CD4-positive, alpha-beta memory T cell (primary cell): ENCODE measurements at places on chromosomes 16 and 17.

DNA sequence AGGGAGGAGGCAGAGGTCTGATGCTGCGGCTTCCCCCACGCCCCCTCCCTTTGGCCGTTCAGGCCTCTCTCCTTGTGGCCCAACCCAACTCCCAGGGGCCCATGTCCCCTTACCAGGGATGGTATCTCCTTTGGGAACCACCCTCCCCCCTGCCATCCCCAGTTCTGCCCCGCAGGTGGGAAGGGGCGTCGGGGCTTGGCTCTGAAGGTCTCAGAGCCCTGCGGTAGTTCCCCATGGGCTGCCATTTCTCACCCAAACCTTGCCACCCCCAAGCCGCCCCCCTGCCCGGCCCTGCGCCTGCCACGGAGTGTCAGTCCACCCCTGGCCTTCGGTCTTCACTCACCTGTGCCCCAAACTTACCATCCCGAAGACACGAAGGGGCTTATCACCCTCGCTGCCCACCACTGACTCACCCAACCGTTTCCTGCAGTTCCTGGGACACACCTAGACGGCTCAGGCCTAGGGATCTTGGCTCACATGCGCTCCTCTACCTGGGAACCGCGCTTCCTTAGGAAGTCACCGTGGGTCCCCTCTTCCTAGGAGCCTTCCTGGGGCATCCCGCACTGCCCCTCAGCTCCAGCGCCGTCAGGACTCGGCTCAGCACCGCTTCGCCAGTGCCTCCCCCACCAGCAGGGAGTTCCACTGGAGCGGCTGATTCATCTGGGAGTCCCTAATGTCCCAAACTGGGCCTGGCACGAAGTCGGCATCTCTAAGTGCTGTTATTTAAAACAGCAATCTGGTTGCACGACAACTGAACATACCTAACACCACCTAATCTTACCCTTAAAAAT, 1.1 kb upstream of the DOC2A start:
- DNase-seq, result no peak

GRCh38 chr17:37702598-37702997, 42.3 kb downstream of the HNF1B start:
- no peak for DNase-seq

- no peak for DNase-seq
These were observed 7.1 kb upstream of the ASGR1 start for GRCh38 chr17:7186241-7186640.

DNA sequence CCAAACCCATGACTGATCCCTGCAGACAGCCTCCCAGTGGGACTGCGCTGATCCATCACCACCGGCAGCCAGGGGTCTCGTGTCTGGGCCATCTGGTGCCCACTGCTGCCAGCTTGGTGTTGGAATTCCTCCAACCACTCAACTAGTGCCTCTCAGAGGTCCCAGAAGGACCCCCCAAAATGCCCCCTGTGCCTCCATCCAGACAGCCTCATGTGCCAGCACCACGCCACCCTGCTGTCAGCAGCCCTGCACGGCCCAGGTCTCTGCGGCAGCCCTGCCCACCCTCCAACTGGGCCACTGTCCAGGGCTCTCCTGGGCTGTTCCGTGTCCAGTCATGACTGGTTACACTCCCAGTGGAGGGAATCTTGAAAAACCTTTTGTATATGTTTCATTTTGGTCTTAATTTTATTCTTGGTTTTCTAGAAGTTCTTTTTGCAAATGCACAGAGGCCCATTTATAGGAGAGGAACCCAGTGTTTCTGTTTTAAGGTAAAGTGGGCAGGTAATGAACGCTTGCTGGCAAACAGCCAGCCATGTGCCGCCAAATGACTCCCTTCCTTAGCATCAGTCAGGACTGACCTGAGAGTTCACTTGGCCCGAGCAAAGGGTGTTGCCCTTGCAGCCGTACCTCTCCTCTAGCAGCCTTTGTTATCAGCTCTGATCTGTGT, 34.6 kb downstream of the GRIN2C start:
- no peak for DNase-seq

GRCh38 chr17:83133302-83134121, 54.1 kb downstream of the METRNL start:
- no peak for DNase-seq

DNA sequence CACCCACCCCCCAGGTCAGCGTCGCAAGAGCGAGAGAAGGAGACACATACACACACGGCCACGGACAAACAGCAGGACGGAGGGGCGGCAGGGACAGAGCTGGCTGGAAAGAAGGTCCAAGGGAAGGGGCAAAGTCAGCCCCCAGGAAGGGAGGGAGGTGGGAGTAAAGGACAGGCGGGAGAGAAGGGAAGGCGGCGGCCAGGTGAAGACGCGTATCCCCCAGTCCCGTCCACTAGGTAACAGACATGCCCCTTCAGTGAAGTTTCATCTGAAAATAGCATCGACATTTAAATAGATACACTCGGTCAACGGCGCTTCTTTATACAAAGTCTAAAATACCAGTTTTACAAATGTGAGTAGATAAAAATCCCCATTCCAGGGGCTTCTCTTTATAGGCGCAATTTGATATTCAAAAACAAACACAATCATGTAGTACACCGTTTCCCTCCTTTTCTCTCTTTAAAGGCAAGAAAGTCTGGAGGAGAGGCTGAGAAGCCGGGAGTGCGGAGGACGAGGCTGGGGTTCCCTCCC, 4.5 kb downstream of the CBX8 start:
- no peak for DNase-seq

DNA sequence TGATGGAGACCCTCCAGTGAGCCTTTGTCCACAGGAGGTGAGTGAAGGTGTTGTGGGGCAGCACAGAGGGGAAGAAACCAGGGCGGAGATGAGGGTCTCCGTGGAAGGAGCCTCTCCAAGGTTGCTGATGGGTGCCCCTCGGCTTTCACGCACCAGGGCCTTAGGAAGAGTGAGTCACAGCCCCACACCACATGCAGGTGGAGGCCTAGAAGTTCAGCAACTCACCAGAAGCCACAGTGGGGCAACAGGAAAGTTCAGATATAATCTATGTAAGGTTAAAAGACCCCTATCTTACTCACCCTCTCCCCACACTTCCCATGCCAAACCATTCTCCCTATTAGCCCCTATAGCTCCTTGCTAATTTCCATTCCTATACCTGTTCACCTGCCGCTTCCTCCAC, 9.5 kb upstream of the HNF1B start:
- no peak for DNase-seq

GRCh38 chr16:89074803-89075688, 18.6 kb upstream of the ACSF3 start:
- DNase-seq, result no peak

DNA sequence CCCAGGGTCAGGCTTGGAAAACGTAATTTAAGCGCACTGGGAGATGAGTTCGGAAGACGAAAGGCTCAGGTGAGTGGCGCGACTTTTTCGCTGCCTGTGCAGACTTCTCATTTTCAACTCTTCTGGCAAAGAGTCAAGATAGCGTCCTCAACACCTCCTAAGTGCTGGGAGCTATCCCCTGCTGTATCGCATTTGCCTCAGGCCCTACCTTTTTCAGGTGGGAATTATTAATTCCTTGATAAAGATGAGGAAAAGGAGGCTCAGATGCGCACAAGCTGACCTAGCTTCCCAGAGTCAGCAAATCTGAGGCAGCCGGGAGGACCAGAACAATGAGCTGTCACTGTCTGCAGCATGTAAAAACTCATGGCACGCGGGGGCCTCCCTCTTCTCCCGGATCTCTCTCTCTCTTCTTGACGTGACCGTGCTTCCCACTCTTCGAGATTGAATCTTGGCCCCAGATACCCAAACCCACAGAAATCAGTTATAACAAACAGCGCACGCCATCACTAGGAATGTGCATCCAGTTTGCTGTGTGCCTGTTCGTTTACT, 512 bp upstream of the ADAMTS18 start:
- DNase-seq, result no peak

DNA sequence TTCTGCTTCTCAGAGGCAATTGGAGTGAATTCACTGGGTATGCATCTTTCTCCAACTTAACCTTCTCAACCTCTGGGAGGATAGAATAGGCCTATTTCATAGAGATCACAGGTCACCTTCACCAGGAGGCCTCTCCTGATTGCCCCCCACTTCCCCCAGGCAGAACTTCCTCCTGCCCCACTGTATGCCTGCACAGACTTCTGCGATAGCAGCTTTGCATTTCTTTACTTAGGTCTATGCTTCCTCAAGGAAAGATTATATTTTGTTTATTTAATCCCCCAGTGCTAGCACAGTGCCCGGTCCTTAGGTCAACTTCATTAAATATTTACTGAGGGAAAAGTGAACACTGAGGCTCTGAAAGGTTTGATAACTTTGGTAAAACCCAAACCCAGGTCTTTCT, 19.9 kb downstream of the MYO18A start:
- DNase-seq, result no peak

- DNase-seq, result no peak
These were observed 5.0 kb downstream of the ICAM2 start for GRCh38 chr17:64015447-64015846.

DNA sequence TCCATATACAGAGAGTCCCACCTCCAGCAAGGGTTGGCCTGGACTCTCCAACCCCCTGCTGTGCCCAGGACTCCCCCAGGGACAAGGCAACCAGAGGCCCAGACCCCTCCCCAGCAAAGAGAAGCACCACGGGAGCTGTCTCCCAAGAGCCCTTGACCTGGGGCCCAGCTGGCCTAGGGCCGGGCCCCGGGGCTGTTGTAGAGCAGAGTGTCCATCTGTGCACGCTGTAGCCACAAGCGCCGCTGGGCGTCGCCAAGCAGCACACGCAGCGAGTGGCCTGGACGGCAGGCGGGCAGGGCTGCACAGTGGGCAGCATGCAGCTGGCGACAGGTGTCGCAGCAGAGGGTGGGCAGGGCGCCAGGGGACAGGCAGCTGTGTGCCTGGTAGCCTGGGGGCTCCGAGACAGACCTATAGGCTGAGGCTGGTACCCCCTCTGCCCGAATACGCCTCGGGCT, 4.3 kb downstream of the SPATA2L start:
- no peak for DNase-seq

GRCh38 chr17:17859909-17860765, 23.4 kb upstream of the SREBF1 start:
- DNase-seq, result peak; percentile 61

DNA sequence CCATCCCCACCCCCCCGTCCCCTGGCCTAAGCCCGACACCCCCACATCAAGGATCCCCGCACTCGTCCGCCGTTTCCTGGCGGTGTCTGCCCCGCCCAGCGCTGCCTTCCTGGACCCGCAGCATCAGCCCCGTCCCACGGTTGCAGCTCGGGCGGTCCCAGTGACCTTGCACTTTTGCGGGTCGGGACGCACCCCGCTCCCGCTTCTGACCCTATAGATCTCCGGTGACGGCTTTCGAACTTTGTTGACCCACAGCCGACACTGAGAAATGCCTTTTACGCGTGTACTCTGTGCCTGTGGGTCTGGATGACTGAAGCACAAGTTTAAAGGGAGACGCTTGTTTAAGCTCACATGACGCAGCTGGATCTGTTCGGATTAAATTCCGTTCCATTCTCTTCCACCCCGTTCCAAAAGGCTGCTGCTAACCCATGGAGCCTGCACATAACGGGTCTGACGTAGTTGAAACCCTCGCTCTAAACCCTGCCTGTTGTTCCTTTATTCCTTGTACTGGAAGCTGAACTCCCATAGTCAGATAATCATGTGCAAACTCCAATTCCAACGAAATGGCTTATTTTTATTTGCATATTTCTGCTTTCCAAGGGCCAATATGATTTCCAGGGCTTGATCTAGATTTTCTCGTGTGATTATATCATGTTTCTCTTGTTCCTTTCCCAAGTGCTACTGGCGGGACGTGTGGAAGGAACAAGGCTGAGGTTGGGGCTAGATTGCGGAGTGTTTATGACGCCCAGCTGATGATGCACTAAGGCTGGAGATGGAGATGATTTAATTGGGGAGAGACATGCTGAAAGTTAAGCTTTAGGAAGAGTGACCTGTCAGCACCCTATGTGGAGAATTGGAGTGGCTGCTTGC, 834 bp downstream of the FLYWCH1 start:
- no peak for DNase-seq

GRCh38 chr17:5706577-5707210, 122.4 kb upstream of the NLRP1 start:
- peak; percentile 40 for DNase-seq

- DNase-seq, result no peak
These were observed 2.2 kb upstream of the ZNF750 start for GRCh38 chr17:82841921-82842596.

- DNase-seq, result no peak
These were observed 13.1 kb upstream of the CYB5B start for GRCh38 chr16:69411064-69411985.

DNA sequence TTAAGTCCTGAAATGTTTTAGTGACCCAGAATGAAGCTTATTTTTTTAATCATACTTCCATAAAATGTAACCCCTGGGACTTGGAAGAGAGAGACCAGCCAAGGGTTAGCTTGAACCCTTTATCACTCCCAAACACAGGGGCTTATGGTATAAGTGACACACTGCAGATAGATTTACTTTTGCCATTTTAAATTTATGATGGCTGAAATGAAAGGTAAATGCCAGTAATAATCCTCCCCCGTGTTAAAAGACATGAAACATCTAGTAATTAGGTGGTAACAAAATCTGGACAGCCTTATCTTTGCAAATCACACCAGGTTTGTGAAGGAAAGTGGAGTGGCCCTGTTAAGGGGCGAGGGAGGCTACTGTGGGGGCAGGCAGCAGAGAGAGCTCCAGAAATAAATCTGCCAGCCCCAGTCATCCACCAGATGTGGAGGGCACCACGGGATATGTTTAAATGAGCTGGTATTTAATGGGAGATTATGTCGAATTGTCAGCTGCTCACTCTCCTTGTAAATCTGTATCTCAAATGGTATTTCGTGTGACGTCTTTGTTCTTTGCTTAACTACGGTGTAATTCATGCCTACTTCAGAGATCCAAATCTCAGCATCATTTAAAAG, 326.5 kb downstream of the WWOX start:
- DNase-seq, result no peak

- no peak for DNase-seq
These were observed 106.5 kb upstream of the METRNL start for GRCh38 chr17:82972836-82973372.

DNA sequence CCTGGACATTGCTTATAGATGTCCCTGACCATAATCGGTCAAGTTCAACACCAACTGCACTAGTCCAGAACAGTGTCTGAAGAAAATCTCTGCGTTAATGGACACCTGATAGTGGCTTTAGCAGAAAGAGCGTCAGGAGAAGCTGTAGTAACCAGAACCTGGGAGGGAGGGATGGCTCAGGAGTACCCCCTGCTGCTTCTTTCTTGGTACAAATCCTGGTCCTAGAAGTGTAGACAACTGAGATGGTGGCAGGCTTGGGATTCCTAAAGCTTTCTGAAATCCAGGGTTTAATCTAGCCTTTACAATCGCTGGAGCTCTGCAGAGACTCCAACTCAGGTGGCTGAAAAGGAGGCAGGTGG, 5.4 kb downstream of the MAP3K14 start:
- DNase-seq, result no peak

- DNase-seq, result no peak
These were observed 59.8 kb downstream of the ADCY9 start for GRCh38 chr16:4056161-4057105.

DNA sequence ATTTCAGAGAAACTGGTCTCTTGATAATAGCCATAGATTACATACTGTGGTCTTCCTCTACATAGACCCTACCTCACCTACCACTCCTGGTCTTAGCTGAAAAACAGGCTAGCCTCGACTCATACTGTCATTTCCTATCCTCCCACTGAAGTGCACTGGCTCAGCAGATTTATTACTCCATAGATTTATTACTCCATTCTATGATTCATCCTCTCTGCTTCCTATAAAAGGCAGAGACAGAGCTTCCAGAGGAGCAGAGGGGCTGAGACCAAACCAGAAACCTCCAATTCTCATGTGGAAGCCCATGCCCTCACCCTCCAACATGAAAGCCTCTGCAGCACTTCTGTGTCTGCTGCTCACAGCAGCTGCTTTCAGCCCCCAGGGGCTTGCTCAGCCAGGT, at the start of gene CCL7:
Gene CCL7 (plus strand): TSS at position 253 of the 400 bp plus-strand sequence. CDS start 70 bp downstream, at position 323.
- no peak for DNase-seq

GRCh38 chr16:27088216-27088615, 21.5 kb downstream of the C16orf82 start:
- DNase-seq, result no peak
